ENCODE measurements at places on chromosomes 13 and 19. TPM values are rescaled to one million over a fixed set of nuclear protein-coding genes. Genes with fewer than 3 reads are reported as not detected.

DNA sequence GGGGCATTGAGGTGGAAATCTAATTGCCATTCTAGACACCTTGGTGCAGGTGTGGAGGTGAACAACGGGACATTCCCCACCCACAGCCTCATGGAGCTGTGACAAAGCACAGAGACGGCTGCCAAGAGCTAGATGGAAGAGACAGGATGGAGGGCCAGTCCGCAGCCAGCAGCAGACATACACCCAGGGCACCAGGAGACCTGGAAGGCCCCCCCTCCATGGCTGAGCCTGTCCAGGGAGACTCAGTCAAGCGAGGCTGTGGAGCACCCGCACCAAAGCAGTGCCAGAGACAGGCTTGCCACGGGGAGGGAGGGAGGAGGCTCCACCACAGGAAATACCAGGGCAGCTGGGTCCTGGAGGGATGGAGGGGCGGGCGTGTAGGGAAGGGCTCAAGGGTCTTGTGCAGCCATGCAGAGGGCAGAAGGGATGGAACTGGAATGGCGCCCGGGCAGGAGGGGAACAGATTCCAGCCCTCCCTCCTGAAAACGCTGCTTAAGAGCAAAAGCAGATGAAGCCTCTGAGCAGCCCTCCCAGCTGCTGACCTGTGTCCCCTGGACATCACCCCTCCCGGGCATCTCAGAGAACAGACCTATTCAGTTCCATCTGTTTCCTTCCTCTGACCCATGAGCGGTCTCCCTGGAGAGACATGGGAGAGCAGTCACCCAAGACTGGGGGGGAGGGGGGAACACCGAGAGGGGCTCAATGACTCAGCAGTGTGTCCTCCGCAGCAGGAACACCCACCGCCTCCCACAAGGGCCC, 14.4 kb downstream of the EPS15L1 start:
- no peak for DNase-seq

DNA sequence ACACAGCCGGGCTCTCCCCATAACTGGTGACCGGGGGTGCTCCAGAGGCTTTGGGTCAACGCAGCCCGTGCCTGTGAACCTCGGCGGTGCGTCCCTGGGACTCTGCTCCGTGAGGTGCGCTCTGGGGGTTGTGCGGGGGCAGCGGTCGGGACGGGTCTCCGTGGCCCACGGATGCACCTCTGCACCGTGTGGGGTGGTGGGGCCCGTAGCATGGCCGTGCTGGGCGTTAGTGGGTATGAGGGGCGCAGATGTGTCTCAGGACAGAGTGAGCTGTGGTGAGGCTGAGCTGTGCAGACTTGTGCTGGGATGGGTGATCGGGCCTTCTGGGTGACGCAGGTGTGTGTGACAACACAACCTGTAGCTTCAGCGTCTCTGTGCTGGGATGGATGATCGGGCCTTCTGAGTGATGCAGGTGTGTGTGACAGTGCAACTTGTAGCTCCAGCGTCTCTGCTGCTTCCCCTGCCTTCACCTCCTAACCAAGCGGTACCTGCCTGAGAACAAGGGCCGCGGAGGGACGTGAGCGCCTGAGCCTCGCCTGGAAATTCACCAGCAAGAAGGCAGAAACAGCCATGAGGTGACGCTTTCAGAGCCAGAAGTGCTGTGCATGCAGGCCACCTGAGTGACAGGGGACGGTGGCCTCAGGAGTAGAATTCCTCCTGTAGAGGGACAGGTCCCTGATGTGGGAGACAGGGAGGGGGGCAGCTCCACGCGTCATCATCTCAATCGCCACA, 599 bp downstream of the ZNF331 start:
- DNase-seq, result no peak

DNA sequence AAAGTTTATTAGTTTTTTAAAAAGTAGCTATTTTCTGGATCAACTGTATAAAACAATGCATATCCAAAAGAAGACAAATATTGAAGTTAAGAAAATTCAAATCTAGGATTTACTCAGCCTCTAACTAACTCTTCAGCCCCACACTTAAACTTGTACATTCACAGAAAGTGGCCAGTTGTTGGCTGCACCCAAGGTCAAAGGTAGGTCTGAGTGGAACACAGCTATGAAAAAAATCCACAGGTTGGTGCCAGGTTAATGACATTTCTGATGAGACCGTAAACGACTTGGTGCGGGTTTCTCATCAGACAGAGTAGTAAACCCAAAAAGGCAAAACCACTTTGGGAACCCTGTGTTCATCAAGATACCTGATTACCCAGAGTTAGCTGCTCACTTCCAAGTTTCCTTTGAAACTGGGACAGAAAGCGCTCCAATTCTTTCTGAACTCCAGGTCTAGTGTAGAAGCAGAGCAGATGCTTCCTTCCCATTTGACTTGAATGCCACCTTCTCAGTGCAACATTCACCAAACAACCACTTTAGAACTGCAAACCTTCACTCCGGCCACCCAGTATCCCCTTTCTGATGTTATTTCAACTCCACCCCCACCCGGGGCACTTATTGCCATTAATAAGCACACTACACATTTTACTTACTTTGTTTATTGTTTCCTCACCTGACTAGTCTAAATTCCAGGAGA, 208.3 kb upstream of the STARD13 start:
- DNase-seq, result no peak

GRCh38 chr13:72495681-72496080, 231.7 kb downstream of the MZT1 start:
- no peak for DNase-seq

DNA sequence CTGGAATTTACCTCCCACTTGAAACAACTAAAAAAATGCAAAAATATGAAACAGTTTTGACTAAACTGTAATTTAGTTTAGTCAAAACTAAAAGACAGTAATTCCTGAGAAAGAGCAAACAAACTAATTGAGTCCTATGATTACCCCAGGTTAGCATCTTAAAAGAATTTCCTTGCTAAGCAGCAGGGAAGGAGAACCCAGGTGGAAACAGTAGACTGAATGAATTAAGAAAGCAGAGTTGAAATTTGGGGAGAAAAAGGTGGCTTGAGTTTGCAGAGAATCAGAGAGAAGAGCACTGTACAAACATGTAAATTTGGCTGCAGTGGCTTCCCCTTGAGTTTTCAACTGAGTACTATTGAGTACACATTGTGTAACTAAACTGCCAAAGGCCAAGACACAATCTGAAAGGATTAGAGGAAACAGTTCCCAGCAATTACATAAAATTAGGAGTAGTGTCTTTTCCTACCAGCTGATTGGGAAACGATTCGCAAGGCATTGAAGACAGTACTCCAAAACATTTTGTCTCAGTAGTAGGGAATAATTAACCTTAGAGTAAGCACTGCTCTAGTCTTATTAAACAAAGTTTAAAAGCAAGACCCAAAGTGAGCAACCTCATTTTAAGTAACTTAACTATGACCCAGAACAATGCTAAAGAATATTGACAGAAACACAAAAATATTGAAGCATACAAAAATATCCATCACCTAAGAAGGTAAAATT, 820.5 kb downstream of the DACH1 start:
- DNase-seq, result no peak

FFAR2 gene
- polyA plus RNA-seq, result 0.55 TPM

DNA sequence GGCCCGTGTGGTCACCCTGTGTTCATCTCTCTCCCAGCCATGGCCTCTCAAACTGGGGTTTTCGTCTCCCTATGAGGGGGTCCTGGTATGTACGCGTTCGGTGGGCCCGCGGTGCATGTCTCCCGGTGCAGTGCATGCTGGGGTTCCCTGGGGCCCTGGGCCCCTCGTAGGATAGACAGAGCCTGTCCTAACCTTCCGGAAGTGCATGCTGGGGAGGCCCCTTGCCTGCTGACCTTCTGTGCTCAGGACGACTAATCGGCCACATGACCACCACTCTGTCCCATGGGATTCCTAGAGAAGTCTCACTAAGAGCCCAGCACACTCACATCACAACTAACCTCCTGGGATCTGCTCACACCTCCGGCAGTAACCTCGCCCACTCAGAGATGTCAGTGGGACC, 4.9 kb upstream of the USE1 start:
- no peak for DNase-seq

DNA sequence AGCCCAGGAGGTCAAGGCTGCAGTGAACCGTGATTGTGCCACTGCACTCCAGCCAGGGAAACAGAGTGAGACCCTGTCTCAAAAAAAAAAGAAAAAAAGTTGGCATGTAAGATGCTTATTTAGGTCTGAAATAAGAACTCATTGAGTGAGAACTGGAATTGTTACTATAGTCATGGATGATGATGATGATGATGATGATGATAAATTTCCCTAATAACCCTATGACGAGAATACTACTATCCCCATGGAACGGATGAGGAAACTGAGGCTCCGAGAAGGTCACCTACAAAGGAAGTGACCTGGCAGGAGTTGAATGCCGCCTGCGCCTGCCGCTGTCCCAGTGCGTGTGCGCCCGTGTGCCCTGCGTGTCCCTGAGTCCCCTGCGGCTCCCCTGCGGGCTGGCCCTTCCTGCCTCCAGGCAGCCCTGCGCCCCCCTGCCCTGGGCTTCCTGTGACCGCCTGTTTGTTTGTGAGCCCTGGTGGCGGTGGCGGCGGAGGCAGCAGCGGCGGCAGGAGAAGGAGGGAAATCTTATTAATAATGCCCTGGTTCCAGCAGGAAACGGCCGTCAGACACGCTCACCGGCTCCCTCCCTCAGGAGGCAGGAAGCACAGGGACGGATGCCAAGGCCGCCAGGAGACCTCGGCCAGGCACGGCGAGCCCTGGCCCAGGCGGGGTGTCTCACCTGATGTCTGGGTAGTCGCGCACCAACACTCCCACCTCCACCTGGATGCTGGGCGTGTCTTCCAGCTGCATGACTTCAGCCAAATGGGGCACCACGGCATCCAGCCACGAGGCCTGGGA, 29.6 kb downstream of the EXOC3L2 start:
- no peak for DNase-seq

- no peak for DNase-seq
These were observed 3.5 kb upstream of the CD320 start for GRCh38 chr19:8311461-8312260.
